NCI-H526 (cell line): ENCODE measurements at places on chromosomes 1 and 21.

DNA sequence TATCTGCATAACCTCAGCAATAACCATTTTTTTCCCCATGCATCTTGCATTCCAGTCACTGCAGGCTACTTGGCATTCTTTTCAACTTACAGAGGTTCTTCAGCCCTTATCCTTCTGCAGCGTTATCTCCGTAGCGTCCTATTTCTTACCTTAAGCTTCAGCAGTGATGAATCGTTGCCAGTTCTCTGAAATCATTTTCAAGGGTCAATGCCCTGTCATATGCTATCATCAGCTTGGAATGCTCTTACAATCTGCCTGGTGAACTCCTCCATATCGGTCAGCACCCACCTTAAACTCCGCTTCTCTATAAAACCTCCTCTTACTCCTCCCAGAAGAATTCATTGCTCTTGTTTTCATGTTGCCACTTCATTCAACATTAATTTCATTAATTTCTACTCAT lies 105.1 kb upstream of the DPH5 start:
- no peak for DNase-seq

GRCh38 chr1:212257157-212257556 lies 28.1 kb upstream of the PPP2R5A start:
- no peak for DNase-seq

DNA sequence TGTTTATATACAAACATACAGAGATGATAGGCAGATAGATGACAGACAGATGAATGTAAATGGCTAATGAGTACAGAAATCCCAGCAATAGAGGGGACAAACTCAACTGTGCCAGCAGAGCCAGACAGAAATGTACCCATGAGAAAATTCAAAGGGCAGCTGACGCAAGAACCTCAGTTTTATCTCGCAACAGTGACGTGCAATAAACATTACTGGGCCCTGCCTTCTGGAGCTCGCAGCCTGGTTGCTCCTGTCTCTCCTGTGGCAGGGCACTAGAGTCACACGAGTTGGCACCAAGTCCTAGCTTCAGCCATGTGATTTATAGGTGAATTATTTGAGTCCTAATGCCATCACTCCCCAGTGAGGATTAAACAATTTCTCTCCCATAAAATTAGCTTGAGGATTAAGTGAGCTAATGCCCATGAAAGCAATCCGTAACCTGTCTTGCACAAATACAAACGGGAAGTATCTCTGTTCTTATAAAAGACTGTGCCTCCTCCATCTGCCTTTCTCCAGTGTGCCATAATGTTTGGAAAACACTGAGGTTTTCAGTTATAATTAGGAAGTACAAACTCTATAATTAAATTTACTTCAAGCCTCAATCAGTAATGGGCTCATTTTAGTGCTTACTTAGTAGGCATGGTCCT lies 50.7 kb downstream of the VAV3 start:
- DNase-seq = no peak

GRCh38 chr1:113540335-113540734 lies 150.0 kb downstream of the MAGI3 start:
- DNase-seq = no peak

DNA sequence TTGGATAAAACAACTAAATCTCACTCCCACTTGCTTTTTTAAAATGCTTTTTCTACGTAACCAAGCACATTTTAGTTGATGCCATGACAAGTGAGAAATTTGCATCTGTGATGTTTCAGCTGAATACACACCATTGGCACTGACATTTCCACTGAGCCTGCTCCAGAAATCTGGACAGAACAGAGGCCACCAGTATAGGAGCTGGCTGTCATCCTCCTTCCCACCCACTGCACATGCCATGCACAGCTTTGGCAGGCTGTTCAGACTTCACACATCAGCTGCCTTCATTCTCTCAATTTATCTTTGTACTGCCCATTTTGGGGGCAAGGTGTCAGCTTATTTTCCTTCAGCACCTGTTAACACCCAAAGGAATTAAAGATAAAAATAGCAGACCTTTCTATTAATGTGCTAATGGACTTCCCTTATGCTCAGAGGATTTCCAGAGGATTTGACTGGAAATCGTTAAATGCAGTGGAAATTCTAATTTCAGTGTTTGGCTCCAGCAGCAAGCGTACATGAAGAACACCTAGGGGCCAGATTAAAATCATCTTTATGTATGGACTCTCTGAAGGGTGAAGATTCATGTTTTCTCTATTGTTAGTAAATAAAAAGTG lies 12.9 kb upstream of the PODN start:
- peak; percentile 5 for DNase-seq

- no peak for DNase-seq
Observed at GRCh38 chr1:40794974-40795715, 11.6 kb downstream of the KCNQ4 start.

DNA sequence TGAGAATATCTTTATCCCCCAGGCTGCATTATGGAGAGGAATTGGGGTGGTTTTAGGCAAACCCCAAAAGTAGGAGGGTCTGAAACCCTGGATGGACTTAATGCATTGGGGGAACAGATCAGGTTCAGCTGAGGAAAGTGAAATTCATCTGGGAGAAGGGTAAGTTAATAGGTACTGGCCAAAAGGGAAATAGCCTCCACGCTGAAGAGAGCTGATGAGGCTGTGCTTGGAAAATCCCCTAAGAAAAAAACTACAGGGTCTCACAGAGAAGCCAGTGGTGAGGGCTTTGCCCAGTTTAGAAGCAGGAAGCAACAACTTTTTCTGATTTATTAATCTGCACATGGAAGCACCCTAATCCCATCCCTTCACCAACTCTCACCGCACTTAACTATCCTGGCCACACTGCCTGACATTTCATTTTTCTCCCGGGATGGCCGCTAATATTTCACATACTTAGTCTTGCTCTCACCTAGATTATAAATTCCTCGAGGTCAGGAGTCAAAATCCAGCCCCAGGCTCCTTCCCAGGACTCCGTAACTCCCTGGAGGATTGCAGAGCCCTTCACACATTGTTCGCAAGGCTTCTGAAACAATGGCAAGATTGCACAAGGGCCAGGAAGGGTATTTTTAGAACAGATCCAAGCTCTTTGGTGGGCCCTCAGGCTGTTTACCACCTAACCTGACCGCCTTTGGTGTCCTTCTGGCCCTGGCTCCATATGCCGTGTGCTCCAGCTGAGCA lies 60.9 kb upstream of the TARBP1 start:
- no peak for DNase-seq

GRCh38 chr1:234875953-234876855 lies 252.4 kb downstream of the TOMM20 start:
- no peak for DNase-seq

GRCh38 chr1:1550591-1551432 lies 10.4 kb upstream of the TMEM240 start:
- peak; percentile 39 for DNase-seq

- DNase-seq = no peak
Observed at GRCh38 chr1:226674892-226675714, 64.0 kb downstream of the ITPKB start.

GRCh38 chr1:46676531-46676930 lies 4.9 kb downstream of the TEX38 start:
- no peak for DNase-seq

GRCh38 chr21:14243874-14244273 lies 27.9 kb downstream of the RBM11 start:
- DNase-seq = no peak

- no peak for DNase-seq
Observed at GRCh38 chr1:233587958-233588799, 25.7 kb upstream of the KCNK1 start.
